Putamen (tissue), 1 donor: ENCODE measurements at places on chromosomes 11 and 22.
A peak's percentile ranks its signal among the peaks of the same experiment; 100 is the strongest.

DNA sequence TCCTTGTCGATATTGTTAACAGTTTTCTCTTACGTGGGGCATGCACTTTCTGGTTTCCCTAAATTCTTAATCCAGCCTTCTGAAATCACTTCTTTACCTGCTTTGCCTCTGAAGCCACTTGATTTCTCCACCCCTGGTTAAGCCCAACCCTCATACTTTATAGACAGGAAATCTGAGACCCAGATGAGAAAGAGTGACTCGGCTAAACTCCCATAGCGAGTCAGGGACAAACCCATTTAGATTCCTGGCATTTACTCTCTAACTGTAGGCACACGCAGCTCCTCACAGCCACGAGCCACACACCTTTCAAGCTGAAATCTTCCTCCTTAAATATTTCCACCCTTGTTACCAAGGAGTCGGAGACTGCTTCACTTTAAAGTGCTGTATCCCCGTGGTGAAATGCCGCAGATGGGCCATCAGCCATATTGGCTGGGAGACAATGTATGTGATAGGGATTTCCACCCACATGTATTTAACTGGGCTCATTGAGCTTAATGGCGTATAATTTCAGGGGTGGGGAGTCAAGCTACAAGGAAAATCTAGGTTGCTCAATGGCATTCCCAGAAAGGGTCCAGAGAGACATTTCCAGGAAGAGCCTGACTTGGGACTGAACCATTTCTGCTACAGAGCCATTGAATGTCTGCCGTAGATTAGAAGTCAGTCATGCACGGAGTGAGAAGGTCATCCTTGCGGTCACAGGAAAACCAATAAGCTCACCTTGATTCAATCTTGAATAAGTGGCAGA is 49.9 kb upstream of the GRK3 start:
- DNase-seq, result no peak

- DNase-seq, result no peak
Measured at GRCh38 chr11:78179459-78180071, 8.9 kb downstream of the KCTD21 start.

DNA sequence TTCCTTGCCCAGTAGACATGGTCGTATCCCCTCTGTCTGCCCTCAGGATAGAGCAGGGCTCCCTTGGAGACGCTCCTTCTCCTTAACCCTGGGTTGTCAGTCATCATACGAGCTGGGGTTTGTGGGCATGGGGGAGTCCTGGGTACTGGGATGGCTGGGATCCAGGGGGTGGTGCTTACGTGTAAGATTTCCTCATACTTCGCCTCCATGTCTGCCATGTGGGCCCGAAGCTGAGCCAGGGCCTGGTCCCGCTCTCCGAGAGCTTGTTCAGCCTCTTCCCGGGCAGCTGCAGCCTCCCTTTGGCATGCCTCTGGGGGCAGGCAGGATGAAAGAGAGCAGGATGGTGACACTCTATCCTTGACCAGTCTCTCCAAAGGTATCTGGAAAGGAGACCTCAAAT is 5.3 kb downstream of the NHERF4 start:
- DNase-seq, result no peak

DNA sequence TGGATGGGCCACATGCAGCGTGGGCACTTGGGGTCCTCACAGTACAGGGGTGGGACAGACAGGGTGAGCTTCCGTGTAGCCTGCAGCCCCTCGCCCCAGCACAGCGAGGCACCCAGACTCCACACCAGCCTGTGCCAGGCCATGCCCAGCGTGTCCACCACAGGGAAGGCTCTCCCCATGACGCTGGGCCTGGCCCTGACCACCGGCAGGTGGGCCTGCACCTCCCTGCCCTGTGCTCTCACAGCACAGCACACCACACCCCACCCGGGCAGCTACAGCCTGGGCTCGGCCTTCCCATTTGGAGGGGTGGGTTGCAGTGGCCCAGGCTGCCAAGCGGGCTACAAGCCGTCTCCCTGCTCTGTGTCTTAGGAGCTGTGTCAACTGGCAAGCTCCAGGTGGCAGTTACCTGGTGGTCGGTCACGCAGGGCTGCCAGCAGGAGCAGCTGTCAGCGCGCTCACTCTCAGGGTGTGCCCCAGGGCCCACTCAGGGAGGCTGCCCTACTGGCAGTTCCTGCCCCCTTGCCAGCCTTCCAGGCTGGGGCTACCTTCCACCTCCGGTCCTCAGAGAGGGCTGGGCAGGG is 4.6 kb downstream of the MOB2 start:
- DNase-seq, result no peak

- DNase-seq, result no peak
Measured at GRCh38 chr22:44721213-44721612, 19.2 kb downstream of the PRR5 start.

DNA sequence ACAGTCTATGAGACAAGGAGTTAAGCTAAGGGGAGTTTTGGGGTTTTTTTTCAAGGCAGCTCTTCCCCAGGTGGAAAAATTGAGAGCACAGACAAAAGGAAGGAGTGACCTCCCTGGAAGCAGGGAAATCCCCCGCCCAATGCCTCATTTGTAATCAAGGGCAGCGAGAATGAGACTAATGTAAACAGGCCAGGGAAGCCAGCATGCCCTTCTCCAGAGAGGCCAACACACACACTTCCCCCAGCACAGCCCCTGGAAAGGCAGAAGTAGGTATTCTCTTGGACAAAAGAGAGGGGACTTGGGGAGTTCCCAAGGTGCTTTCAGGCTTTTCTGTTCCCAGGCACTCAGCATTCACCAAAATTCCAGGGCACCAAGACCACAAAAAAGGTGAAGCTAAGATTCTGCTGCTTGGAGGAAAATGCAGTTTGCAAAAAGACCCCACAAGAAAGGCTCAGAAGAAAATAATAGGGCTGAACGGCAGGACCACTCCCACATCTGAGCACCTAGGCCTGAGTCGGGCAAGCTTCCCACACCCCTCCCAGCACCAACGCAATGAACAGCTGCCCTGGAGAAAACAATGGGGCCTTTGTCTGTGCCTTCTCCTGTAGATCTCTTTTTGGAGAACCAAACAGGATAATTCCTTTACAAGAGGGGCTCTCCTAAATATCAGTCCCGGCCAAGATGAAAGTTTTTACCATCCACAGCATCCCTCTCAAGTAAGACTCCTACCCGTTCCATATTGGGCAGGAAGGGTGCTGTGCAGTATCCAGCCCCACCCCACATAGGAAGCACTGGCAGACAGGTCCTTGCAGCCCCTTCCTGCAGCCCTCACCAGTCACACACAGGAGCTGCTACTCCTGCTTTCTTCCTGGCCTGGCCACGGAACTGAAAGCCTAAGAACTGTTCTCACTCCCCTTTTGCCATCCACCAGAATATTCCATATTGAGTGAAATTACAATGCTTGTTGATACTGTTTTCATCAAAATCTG is 70.7 kb upstream of the AKIP1 start:
- peak; percentile 54 for DNase-seq
